ENCODE measurements at places on chromosomes 2 and 18.
A peak's percentile ranks its signal among the peaks of the same experiment; 100 is the strongest.

- DNase-seq: no peak
Observed at GRCh38 chr2:1642993-1643619, 101.2 kb downstream of the PXDN start.

DNA sequence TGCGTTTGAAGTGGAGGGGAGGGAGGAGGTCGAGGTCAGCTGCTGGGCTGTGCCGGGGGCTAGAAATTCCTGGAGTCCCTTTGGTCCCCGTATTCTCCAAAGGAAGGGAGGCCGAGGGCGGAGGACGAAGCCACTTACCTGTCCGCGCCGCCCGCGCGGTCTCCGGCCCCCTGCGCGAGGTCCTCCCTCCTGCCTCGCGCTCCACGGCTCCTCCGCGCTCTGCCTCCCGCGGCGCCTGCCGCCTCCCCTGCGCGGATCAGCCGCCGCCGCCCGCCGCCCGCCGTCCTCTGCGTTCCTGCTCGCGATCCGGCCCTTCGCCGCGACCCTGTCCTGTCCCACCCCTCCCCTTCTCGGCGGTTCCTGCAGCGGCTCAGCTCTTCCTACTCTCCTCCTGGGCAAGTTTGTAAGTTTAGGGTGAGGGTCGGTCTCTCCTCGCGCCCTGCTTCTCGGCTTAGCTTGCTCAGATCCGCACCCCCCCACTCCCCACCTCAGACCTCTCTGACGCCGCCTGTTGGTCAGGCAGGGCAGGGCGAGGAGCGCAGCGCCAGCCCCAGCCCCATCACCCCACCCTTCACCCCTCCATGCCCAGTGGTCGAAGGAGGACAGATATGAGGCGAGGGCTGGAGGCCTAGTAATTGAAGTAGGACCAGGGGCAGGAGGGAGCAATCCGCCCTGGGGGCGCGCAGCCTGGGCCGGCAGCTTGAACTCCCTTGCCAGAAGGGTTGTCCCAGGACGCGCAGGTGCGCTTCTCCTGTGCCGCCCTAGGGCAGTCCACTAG is 9.7 kb upstream of the SKOR2 start:
- peak; percentile 73 for DNase-seq

- no peak for DNase-seq
Observed at GRCh38 chr2:141599721-141600120, 531.1 kb downstream of the LRP1B start.

DNA sequence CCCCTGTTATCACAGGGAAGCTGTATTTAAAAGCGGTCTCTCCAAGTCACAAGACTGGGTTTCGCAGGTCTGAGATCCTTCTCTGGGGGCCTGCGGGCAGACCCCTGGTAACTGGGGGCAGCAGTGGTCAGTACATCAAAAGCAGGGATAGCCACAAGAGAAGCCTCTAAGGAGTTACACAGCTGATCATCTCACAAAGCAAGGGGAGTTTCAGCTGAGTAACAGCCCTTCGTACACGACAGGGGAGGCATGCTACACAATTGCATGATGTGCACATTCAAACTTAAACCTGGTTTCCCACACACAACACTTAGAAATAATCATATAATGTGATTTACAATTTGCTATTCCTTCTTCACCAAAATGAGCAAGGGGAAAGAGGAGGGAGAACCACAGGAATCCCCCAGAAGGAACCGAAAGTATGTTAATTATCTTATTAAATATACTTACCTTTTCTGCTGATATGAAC is 87.5 kb downstream of the TMEM131 start:
- DNase-seq: no peak

GRCh38 chr2:216222650-216223352 is 113.7 kb downstream of the XRCC5 start:
- peak; percentile 63 for DNase-seq

DNA sequence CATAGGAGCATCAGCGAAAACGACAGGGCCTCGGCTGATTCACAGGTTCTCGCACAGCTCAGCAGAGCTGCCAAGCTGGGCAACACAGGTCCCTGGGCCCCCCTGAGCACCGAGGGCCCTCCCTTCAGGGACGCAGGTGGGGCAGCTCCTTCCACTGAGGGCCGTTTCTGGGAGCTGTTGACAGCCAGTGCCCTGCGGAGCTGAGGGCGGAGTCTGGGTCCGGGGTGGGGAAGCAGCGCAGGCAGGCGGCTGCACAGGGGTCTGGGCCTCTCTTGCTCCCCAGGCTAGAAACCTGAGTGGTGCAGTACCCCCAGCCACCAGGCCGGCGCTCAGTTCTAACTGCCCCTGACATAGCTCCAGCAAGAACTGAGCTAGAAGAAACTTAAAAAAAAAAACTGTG is 65.7 kb downstream of the PXDN start:
- DNase-seq: no peak

- DNase-seq: peak; percentile 13
Observed at GRCh38 chr2:129861666-129862288, 117.7 kb upstream of the RAB6C start.

DNA sequence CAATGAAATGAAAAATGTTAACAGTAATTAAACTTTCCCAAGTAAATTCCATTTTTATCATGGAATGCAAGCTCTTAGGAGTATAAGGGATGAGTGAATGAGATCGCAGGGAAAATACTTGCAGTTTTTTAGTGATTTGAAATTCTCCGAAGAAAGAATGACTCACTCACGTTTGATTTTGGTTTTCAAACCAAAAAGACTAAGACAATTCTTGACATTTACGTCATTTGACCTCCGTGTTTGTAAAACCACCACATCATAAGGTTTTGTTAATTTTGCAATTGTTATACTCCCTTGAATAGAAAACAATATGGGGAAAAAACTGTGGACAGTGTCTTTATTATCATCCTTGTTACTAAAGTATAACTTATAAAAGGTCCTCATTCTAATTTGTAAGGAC is 29.4 kb downstream of the COL4A4 start:
- DNase-seq: no peak

DNA sequence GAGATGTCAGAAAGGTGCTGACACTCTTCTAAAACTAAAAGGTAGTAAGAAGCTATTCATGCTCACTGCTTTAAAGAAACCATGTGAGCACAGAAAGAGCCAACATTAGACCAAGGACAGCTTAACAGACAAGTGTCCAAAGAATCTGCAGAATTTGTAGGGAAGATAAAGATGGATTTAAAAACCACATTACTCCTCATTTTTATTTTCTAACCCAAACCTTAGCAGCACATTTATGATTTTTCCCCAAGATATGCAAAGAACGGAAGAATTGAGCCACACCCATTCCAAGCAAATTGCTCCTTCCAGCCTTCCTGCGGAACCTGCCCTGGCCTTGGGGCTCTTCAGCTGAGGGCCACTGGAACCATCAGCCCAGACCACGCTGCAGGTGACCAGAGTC is 26.9 kb downstream of the MBP start:
- no peak for DNase-seq

- DNase-seq: no peak
Observed at GRCh38 chr18:12779456-12779855, 76.6 kb downstream of the PSMG2 start.

GRCh38 chr18:33369711-33370449 is 70.6 kb downstream of the CCDC178 start:
- no peak for DNase-seq

DNA sequence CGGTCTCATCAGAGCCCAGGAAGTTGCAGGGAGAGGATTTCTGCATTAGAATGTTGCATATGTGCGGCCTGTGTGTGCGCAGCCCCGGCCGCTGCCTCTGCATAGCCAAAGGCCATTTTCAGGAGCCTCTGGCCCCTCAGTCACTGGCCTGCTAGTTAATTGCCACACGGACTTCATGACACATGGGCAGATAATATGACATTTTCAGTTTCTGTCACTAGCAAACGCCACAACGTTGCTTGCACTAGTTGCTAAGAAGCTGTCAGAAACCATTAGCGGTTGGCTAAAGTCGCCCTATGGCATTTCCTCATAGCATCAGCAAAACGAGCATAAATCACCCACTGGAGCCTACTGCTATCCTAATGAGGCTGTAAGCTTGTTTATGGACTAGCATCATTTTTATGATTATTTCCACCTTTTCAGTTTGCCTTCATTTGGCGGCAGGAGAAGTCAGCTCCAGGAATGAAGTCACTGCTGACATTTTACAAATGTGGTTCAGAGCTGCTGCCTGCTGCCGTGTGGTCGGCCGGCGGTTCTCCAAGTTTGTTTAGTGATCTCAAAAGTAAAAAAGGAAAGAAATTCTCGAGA is 73.7 kb downstream of the MEIS1 start:
- DNase-seq: peak; percentile 45

- no peak for DNase-seq
Observed at GRCh38 chr2:80269806-80270205, 34.7 kb downstream of the LRRTM1 start.

GRCh38 chr2:17869128-17869527 is 9.3 kb upstream of the KCNS3 start:
- DNase-seq: no peak

- DNase-seq: no peak
Observed at GRCh38 chr2:280650-281110, 7.2 kb downstream of the ALKAL2 start.

DNA sequence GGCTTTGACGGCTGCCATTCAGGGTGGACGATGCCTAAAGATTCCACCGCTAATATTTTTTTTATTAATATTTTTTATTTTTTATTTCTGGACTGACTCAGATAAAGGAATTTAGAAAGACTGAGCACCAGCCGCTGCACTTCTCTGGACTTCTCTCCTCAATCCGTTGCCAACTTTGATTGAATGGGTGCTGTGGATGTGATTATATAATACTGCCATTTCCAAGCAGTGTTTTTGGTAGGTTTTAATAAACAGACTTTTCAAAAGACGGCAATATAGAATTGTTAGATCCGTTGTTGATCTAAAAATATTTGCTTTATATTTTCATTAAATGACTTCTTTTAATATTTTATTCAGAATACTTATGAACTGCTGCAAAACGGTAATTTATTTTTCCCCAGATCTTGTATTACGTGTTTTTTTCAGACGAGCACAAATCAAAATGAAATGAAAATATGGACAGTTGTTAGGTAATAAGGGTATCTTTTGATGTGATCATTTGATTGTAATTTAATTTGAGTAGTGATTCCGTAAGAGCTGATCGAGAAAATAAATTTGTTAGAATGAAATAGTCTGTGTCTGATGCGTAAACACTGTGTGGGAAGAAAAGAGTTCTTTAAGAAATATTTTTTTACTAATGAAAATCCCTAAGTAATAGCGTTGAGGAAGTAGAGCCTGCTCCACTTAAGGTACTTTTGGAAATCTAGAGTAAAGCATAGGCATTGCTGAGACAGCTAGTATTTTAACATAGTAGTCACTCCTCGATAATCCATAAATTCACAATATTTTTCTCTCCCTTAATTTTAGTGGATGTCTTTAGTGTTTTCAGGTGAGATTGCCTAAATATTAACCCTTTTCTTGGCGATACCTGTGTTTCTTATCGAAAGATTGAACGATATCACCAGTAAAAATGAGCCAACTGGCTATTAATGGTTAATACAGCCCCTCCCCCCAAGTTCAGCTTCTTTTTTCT is 4.4 kb downstream of the POU3F3 start:
- DNase-seq: no peak

Measured in GM23338 (cell line).